Fibroblast of gingiva (primary cell): ENCODE measurements at places on chromosomes 1 and 21.

DNA sequence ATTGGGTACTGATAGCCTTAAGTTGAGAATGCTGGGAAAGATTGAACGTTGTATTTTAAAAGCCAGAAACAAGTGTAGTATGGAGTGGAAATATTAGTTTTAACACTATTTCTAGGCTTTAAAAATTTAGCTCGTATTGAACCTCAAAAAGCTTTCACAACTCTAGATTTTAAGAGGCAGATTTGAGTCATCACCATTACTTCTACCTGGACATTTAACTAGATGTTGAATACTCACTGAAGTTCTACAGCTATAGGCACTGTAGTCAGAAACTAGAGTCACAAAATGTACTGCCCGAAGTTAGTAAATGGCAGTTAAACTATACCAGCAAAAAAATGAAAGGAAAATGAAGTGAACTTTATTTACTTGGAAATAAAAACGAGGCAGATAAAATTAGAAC is 96.5 kb downstream of the NEK7 start:
- no peak for DNase-seq

DNA sequence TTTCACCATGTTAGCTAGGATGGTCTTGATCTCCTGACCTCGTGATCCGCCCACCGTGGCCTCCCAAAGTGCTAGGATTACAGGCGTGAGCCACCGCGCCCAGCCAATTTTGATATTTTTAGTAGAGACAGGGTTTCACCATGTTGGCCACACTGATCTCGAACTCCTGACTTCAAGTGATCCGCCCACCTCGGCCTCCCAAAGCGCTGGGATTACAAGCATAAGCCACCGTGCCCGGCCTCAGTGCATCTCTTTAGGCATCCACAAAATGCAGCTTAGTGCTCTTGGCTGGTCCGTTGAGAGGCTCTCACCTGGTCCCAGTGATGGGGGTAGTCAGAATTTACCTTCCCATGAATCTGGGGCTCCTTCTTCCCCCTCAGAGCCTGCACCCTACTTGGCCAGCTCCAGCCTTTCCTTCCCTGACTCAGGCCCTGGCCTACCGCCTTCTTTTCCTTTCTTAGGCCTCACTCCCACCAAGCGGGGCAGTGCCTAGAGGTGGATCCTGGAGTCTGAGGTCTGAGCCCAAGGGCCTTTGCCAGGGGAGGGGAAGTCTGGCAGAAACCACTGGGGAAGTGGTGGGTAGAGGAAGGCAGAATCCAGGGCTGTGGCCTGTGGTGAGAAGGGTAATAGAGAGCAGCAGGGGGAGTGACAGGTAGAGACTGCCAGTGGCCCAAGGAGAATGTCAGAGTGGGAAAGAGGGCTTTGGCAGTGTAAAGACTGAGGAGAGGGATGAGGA is 3.7 kb downstream of the LENEP start:
- DNase-seq, result no peak

DNA sequence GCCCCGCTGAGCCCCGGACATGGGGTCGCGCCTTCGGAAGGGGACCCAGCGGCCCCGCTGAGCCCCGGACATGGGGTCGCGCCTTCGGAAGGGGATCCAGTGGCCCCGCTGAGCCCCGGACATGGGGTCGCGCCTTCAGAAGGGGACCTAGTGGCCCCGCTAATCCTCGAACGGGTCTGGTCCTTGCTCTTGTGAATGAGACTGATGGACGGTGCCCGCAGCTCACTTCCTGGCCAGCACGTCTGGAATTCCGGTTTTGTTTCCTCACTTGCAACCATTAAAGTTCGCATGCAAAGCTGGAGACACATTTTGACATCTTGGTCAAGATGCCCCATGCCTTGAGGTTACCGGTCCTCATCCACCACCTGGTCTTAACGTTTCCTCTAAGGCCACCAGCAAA is 5.6 kb downstream of the WRAP73 start:
- DNase-seq, result no peak

DNA sequence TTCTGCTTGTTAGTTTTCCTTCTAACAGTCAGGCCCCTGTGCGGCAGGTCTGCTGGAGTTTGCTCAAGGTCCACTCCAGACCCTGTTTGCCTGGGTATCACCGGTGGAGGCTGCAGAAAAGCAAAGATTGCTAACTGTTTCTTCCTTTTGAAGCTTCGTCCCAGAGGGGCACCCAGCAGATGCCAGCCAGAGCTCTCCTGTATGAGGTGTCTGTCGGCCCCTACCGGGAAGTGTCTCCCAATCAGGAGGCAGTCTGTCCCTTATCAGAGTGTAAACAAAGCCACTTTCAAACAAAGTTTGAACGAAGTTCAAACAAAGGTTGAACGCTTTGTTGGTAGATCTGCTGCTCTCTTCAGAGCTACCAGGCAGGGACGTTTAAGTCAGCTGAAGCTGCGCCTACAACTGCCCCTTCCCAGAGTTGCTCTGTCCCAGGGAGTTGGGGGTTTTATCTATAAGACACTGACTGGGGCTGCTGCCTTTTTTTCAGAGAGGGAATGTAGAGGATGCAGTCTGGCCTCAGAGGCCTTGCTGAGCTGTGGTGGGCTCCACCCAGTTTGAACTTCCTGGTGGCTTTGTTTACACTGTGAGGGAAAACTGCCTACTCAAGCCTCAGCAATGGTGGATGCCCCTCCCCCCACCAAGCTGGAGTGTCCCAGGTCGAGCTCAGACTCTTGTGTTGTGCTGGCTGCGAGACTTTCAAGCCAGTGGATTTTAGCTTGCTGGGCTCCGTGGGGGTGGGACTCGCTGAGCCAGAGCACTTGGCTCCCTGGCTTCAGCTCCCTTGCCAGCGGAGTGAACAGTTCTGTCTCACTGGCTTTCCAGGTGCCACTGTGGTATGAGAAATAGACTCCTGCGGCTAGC is 401.8 kb downstream of the SRGAP2C start:
- no peak for DNase-seq

GRCh38 chr1:2496087-2496622 is 20.1 kb downstream of the PLCH2 start:
- DNase-seq, result no peak

DNA sequence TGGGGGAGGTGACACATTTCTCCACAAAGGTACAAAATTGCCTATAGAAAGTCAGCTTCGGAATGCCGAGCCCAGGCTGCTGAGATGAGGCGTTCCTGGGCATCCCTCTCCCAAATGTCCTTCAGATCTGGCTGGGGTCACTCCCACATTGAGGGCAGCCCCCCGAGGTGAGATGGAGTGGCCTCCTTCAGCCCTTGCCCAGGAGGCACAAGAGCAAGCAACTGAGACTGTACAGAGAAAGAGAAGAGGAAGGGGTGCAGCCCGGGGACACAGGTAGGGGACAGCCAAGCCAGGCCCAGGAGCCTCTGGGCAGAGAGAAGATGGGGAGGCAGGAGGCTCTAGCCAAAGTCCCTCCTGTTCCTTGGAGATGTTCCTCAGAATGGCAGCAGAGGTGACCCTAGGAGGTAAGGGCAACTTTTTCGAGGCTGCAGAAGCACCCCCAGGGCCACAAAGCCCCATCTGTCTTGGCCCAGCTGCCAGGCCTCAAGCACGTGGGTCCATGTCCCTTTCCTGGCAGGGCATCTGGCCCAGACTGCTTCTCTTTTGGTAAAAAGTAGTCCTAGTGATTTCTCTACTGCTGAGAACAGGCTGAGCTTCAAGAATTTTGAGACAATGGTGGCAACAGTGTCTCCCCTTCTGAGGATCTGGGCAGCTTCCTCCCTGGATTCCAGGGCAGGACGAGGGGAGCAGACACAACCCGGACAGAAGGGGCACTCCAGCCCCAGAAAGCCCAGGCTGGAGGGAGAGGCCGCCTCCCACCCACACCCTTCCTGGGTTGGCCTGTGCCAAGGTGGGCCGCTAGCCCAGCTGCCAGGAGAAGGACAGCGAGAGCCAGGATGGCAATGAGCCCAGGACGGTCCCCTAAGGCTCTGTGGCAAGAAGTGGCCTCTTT is 68.0 kb downstream of the LRRN2 start:
- no peak for DNase-seq

GRCh38 chr1:34131396-34132160 is 33.5 kb downstream of the CSMD2 start:
- no peak for DNase-seq

GRCh38 chr1:3707298-3707938 is 44.8 kb upstream of the CCDC27 start:
- DNase-seq, result no peak

DNA sequence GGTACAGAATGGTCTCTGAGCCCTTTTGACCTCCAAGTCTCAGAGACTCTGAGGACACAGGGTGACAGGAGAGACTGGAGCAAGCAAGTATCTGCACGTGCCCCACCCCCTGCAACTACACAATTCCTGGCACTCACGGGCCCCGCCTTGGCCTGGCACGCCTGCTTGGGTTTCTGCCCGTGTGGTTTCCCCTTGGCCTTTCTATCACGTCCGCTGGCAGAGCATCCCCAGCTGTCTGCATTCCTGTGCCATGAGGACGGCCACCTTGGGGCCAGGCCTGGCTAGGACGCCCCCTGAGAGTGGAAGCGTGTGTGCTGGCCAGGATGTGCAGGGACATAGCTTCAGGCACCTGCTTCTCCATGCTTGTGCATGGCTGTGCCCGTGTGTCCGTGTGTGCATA is 14.3 kb upstream of the EDN2 start:
- peak; percentile 83 for DNase-seq

- DNase-seq, result peak; percentile 58
These were observed 27.6 kb downstream of the SKI start for GRCh38 chr1:2255420-2256369.

GRCh38 chr1:88867743-88868521 is 23.4 kb downstream of the GTF2B start:
- DNase-seq, result peak; percentile 20

GRCh38 chr1:47184822-47185677 is 4.8 kb downstream of the PDZK1IP1 start:
- DNase-seq, result no peak
